Stimulated activated CD8-positive, alpha-beta memory T cell treated with anti-CD3 and anti-CD28 coated beads, Interleukin-4, amount 100 ng/mL, for 4 hours (primary cell): ENCODE measurements at places on chromosomes 3 and 15.

GRCh38 chr3:195061756-195062655 lies 209.0 kb downstream of the XXYLT1 start:
- no peak for DNase-seq

DNA sequence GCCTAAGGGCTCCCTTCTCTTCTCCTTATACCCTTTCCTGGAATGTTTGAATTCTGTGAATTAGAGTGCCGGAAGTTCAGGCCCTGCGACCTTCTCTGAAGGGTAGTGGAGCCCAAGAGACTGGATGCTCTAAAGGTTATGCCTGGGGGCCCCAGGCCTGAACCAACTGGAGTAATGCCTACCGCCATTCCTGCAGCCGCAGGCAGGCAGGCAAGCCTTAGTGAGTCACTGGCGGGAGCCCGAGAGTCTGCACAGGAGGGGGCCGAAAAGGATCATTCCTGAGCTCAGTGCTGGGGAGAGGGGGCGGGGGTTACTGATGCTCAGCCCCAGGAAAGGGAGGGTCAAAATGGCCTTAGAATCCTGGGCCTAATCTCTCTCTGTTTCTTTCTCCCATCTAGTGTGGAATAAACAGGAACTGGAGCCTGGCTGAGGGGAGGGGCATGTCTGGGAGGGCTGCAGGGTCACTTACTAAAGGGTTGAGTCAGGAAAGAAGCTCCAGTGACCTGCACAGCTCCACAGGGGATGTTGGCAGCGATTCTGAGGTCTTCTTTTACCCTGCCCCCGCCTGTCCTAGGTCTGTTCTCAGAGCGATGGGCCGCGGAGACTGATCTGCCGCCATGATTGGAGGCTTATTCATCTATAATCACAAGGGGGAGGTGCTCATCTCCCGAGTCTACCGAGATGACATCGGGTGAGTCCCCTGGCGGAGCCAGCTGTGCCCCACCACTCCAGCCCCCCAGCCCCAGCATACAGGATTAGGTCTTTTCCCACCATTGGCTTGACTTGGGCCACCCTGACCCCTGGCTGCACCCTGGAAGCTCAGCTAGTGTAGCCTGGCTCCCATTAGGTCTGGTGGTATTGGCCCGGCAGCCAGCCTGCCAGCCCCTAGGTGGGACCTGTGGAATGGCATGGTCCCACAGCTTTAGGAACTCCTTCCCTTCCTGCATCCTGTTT lies 2.0 kb downstream of the AP2M1 start:
- no peak for DNase-seq

GRCh38 chr3:11791339-11792200 lies 55.1 kb downstream of the TAMM41 start:
- DNase-seq, result no peak

DNA sequence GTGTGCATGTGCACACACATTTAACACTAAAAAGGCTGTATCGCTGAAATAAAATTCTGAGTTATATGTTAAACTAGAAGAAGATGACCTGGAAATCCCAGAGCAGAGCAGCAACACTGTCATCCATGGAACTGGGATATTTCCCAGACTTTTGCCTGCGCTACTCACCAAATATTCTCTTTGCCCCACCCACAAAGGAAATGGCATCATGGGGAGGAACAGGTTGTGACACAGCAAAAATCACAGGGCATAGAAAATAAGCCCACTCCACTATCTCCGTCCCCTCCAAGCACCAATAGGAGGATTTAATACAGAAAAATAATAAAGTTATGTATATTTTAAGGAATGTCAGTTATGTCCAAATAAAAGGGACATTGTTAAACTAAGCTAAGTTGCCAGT lies 71.7 kb downstream of the COL8A1 start:
- no peak for DNase-seq

GRCh38 chr3:34284959-34285826 lies 486.8 kb downstream of the PDCD6IP start:
- DNase-seq, result no peak

DNA sequence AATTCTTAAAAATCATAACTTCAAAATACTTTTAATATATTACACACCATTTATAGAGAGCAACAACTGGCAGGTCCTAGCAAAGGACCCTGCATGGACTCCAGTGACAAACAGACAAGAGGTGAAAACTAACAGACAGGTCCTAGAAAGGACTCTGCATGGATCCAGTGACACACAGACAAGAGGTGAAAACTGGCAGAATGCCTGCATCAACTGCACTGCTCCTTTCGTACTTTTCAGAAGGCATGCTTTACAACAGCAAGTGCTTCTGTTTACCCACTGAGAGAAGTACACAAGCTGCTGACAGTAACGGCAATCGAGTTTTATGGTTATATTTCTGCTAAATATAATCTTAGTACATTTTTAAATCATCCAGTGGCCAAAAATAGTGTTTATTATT lies 24.3 kb upstream of the GP5 start:
- DNase-seq, result no peak

DNA sequence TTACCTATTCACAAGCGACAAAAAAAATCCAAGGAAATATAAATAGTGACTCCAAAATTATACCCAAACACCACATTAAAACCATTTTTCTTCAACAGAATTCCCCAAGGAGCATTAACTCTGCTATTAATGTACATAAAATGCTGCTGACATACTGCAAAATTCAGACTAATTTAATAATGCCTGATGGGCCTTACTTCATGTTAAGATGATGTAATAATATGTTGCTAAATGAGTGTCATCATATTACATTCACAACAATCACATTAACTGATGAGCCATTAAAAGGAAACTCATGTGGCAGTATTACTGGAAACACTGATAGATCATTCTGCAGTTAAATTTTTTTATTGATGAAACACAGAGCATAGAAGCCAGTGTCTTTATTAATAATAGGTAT lies 204.9 kb upstream of the CGNL1 start:
- DNase-seq, result no peak

DNA sequence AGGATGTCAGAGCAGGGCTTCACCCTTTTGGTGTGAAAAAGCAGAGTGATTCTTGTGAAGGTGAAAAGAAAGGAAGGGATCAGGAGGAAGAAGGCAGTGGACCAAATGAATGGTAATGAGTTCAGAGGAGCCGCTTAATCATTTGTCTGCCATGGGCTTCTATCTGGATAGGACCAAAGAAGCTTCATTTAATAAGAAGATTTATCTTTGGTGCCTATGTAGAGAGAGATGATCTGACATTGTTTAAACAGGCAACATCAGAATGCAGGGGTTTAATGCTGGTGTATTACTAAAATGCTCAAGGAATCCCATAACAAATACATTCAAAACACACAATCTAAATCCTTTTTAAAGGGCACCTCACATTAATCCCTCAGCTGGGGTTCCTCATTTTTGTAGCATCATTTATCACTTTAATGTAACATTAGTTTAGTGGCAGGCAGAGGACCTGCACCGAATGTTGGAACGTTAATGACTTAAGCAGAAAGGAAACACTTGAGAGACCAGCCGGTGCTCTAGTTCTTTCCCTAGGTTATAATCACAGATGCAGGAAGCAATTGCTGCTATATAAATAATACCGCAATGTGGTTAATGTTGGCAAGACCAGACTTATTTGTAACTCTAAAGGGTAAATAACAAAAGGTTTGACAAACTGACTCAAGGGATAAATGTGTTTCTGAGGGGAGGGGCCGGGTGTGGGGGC lies 27.9 kb upstream of the IL1RAP start:
- no peak for DNase-seq

DNA sequence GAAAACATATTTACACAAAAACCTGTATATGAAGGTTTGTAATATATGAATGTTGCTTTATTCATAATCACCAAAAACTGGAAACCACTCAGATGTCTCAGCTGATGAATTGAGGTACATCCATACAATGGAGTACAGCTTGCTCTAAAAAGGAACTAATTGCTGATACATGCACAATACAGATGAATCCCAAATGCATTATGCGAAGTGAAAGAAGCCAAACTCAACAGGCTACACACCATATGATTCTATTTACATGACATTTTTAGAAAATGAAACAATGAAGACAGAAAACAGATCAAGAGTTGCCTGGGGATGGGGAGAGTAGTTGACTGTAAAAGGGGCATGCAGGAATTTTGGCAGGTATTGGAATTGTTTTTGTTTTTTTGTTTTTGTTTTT lies 95.5 kb downstream of the IQCH start:
- no peak for DNase-seq

GRCh38 chr3:123535580-123535979 lies 49.3 kb downstream of the HACD2 start:
- no peak for DNase-seq
